NCI-H1930 (cell line): ENCODE measurements at places on chromosomes 7 and 10.

- no peak for DNase-seq
These were observed 29.2 kb downstream of the TACR2 start for GRCh38 chr10:69387500-69387899.

GRCh38 chr7:131106681-131107336 lies 220.9 kb upstream of the MKLN1 start:
- DNase-seq: no peak

GRCh38 chr10:109963439-109963838 lies 40.1 kb upstream of the XPNPEP1 start:
- no peak for DNase-seq

DNA sequence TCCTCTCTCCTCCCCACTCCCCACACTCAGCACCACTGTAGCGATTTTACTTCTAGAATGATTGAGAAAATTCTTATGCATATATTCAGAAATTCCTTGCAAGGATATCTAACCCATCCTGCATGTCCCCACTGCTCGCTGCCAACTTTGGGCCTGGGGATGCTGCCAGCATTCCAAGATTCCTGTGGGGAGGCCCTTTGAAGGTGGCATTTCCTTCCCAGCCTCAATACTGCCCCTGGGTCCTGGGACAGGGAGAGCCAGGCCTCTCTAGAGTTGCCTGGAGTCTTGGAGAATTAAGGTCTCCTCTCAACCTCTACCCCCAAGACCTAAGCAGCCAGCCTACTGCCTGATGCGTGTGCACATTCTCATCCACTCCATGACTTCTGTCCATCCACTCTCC lies 303.5 kb downstream of the NEBL start:
- DNase-seq: no peak

DNA sequence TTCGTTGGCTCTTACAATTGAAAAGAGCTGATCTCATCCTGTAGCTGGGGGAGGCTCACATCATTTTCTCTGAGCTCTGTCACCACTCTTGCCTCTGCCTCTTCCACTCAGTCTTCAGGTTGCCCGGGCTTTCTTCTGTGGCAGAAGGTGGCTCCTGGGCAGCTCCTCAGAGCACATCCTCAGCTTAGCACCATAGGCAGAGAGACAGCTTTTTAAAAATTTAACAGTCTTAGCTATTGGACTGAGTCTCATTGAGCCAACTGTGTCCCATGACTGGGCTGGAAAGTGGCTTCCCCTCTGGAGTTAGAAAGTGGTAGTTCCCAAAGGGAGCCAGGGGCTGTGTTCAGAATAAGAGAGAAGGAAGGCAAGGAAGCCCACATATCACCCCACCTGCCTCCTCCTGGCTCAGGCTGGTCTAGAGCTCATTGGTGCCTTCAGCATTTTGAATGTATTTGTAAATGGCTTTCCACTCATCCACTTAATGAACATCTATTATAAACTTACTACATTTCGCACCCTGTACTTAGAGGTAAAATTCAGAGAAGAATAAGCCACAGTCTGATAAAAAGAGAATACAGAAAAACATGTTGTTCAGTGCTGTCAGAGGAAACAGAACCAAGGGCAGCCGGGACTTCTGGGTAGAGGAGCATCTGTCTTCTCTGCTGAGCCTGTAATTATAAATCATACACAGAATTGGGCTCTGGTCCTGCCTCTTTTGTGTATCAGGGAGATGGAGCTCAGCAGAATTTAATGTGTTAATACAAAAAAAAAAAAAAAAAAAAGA lies 119.3 kb downstream of the WDFY4 start:
- no peak for DNase-seq

- DNase-seq: peak; percentile 36
These were observed 1011.3 kb downstream of the XPNPEP1 start for GRCh38 chr10:108911814-108912541.
